ENCODE measurements at places on chromosomes 11 and 22. TPM values are rescaled to one million over a fixed set of nuclear protein-coding genes. Genes with fewer than 3 reads are reported as not detected.

DGAT2 gene
- 1.5 TPM for total RNA-seq

TUB gene
- total RNA-seq: 0.33 TPM

ALDH3B1 gene
- not detected for total RNA-seq

KRTAP5-10 gene
- total RNA-seq: not detected

KDM4E gene
- not detected for total RNA-seq

CRKL gene
- total RNA-seq: 80.8 TPM

- H3K27me3 ChIP-seq: peaks cover 2% of the 10 kb centered on the region
- no peaks in the 10 kb centered on the region for H3K36me3 ChIP-seq
- H3K27ac ChIP-seq: no peak overlapping the region
- no peak for DNase-seq
- H3K4me1 ChIP-seq: no peaks in the 10 kb centered on the region
- H3K4me3 ChIP-seq: no peak overlapping the region
Measured at GRCh38 chr11:70088735-70089250, 10.7 kb downstream of the ANO1 start.

DNA sequence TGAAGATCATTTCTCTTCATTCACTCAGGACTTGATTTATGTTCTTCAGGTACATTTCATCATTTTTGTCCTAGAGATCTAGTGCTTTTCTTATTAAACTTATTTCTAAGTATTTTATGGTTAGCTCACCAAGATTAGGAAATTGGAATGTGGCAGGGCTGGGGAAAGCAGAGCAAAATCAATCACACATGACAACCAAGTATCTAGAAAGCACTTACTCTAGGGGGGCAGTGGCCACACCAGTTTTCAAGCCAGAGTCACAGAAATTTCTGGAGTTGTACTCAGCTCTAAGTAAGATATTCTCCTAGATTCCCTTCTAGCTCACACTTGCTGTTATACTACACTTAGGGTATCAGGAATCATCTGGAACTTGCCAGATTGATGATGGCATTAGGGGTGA is 33.3 kb upstream of the MYEOV start:
- no peak overlapping the region for H3K27ac ChIP-seq
- no peaks in the 10 kb centered on the region for H3K27me3 ChIP-seq
- DNase-seq: no peak

GRCh38 chr11:41861838-41862237 is 402.4 kb upstream of the LRRC4C start:
- no peak for DNase-seq
- H3K27me3 ChIP-seq: no peaks in the 10 kb centered on the region
- no peaks in the 10 kb centered on the region for H3K4me1 ChIP-seq
- H3K36me3 ChIP-seq: no peaks in the 10 kb centered on the region

DNA sequence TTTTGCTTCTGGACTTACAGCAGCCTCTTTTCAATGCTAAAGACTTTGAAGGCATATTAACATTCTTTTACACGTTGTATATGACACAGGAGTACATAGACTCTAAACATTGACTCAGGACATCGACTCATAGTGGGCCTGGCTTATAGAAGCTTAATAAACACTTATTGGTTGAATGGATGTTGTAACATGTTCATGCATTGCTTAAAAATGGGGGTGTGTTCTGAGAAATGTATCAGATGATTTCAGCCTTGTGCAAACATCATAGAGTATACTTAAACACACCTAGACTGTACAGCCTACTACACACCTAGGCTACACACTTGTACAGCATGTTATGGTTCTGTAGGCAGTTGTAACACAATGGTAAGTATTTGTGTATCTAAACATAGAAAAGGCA is 17.9 kb downstream of the TTC17 start:
- no peaks in the 10 kb centered on the region for H3K27me3 ChIP-seq
- no peak overlapping the region for H3K27ac ChIP-seq
- DNase-seq: no peak
- peaks cover 28% of the 10 kb centered on the region for H3K36me3 ChIP-seq
- H3K4me1 ChIP-seq: peaks cover 15% of the 10 kb centered on the region
- no peak overlapping the region for H3K4me3 ChIP-seq

DNA sequence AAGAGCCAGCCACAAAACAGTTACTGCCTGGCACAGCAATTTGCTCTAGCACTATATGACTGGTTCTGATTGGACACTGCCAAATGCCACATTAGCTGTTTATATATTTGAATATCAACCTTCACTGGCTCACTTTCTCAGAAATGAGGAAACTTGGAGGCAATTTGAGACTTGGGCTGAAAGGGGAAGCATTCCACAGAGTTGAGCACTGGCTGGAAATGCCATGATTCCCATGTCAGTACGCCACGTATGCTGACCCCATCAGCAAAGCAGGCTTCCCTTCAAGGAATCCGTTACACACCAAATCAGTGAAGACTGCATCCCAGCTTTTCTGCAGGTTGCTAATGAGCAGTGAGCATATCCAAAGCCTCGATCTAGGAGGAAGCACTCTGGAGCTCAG is 34.7 kb downstream of the GALNT18 start:
- DNase-seq: no peak
- H3K36me3 ChIP-seq: no peaks in the 10 kb centered on the region
- peaks cover 3% of the 10 kb centered on the region for H3K27me3 ChIP-seq
- H3K4me3 ChIP-seq: no peak overlapping the region

GRCh38 chr11:16001899-16002426 is 354.4 kb downstream of the SOX6 start:
- DNase-seq: no peak
- H3K27me3 ChIP-seq: no peaks in the 10 kb centered on the region
- no peak overlapping the region for H3K4me3 ChIP-seq

DNA sequence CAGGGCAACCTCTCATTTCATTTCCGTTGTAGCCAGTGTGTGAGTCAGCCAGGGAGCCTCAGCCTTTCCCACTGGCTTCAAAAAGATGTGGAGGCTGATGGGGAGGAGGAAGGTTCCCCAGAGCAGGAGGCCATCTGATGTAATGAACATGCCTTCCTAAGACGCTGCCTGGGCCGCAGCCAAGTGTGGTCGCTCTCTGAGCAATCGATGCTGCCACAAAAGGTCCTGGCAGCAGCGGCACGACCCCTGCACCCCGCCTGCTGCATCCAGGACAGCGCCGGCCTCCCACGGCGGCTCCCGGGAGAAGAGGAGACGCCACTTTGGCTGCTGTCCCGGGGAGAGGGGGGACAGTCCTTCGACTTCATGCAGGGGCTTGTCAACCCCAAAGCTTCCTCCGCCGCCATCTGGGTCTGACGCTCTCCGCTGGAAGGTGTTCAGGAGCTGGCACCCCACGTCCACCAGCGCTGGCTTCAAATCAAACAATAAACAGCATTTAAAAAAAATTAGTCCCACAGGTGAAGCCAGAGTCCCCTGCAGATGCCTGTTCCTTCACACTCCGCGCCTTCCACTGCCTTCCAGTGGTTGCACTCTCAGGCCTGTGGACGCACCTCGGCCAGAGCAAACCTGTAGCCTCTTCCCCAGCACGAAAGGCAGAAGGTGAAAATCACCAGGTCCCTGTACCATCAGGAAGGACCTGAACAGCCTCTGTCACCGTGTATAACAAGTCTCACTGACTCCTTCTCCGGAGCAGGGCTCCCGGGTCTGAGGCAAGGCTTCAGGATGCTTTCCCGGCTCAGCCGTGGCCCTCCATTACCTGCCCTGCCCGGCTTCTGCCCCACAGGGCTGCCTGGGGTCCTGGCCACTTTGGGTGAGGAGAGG is 930.7 kb downstream of the BRD1 start:
- H3K27ac ChIP-seq: no peak overlapping the region
- no peaks in the 10 kb centered on the region for H3K36me3 ChIP-seq
- DNase-seq: no peak
- H3K4me3 ChIP-seq: no peak overlapping the region
- H3K4me1 ChIP-seq: no peaks in the 10 kb centered on the region
- H3K27me3 ChIP-seq: peaks cover 26% of the 10 kb centered on the region

DNA sequence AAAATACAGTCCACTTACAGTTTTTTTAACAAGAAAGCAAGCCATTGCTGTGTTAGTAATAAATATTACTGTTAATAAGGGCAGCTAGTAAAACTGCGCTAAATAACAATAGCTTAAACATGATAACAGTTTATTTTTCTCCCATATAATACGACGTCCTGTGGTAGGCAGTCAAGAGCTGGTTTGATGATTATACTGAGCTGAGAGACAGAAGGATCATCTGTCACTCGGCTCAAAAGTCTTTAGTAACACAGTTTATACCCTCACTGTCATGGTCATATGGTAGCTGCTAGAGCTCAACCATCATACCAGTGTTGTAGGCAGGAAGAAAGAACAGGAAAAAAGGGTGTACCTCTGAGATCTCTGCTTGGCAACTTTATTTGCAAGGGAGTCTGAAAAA is 29.1 kb upstream of the ANGPTL5 start:
- H3K27ac ChIP-seq: no peak overlapping the region
- H3K4me1 ChIP-seq: no peaks in the 10 kb centered on the region
- no peak overlapping the region for H3K4me3 ChIP-seq
- no peaks in the 10 kb centered on the region for H3K27me3 ChIP-seq
- no peak for DNase-seq

GRCh38 chr22:25942115-25942855 is 200.3 kb downstream of the MYO18B start:
- H3K36me3 ChIP-seq: no peaks in the 10 kb centered on the region
- no peaks in the 10 kb centered on the region for H3K4me1 ChIP-seq
- H3K4me3 ChIP-seq: no peak overlapping the region
- H3K27me3 ChIP-seq: peaks cover 10% of the 10 kb centered on the region
- no peak overlapping the region for H3K27ac ChIP-seq

- no peaks in the 10 kb centered on the region for H3K27me3 ChIP-seq
- no peak overlapping the region for H3K27ac ChIP-seq
- H3K4me1 ChIP-seq: peaks cover 33% of the 10 kb centered on the region
- H3K36me3 ChIP-seq: peaks cover 8% of the 10 kb centered on the region
Measured at GRCh38 chr11:8959546-8960166, 4.6 kb downstream of the TMEM9B start.

GRCh38 chr11:17298302-17298701 is 21.8 kb downstream of the NUCB2 start:
- peak; percentile 83 for DNase-seq
- H3K4me1 ChIP-seq: peaks cover 40% of the 10 kb centered on the region
- no peak overlapping the region for H3K27ac ChIP-seq

GRCh38 chr22:26642465-26643417 is 14.6 kb upstream of the MIAT start:
- peak; percentile 91 for DNase-seq
- peaks cover 6% of the 10 kb centered on the region for H3K27me3 ChIP-seq
- peaks cover 62% of the 10 kb centered on the region for H3K4me1 ChIP-seq
- H3K27ac ChIP-seq: peak overlapping the region; percentile 91
- H3K36me3 ChIP-seq: no peaks in the 10 kb centered on the region
- peak overlapping the region; percentile 61 for H3K4me3 ChIP-seq

- H3K36me3 ChIP-seq: no peaks in the 10 kb centered on the region
- H3K4me3 ChIP-seq: no peak overlapping the region
- no peaks in the 10 kb centered on the region for H3K4me1 ChIP-seq
- DNase-seq: no peak
- peaks cover 32% of the 10 kb centered on the region for H3K27me3 ChIP-seq
Measured at GRCh38 chr11:35517481-35517880, 7.9 kb downstream of the PAMR1 start.

- H3K36me3 ChIP-seq: peaks cover 3% of the 10 kb centered on the region
- peaks cover 52% of the 10 kb centered on the region for H3K4me1 ChIP-seq
- peak overlapping the region; percentile 66 for H3K4me3 ChIP-seq
- DNase-seq: peak; percentile 68
- H3K27ac ChIP-seq: peak overlapping the region; percentile 75
- H3K27me3 ChIP-seq: no peaks in the 10 kb centered on the region
Measured at GRCh38 chr22:49934160-49934890, 15.9 kb downstream of the CRELD2 start.

- H3K27ac ChIP-seq: no peak overlapping the region
- no peak for DNase-seq
- H3K36me3 ChIP-seq: no peaks in the 10 kb centered on the region
- H3K4me1 ChIP-seq: peaks cover 12% of the 10 kb centered on the region
Measured at GRCh38 chr11:16926883-16927626, 87.2 kb downstream of the PLEKHA7 start.

GRCh38 chr11:59562292-59562691 is 51.0 kb downstream of the OR4D9 start:
- H3K4me1 ChIP-seq: peaks cover 29% of the 10 kb centered on the region
- no peak overlapping the region for H3K4me3 ChIP-seq
- no peak for DNase-seq
- H3K27me3 ChIP-seq: peaks cover 2% of the 10 kb centered on the region
- no peak overlapping the region for H3K27ac ChIP-seq
- H3K36me3 ChIP-seq: peaks cover 5% of the 10 kb centered on the region

- peaks cover 15% of the 10 kb centered on the region for H3K4me1 ChIP-seq
- no peaks in the 10 kb centered on the region for H3K36me3 ChIP-seq
- no peak overlapping the region for H3K27ac ChIP-seq
- H3K4me3 ChIP-seq: no peak overlapping the region
- H3K27me3 ChIP-seq: peaks cover 10% of the 10 kb centered on the region
Measured at GRCh38 chr11:70590356-70590991, 192.1 kb downstream of the CTTN start.

- H3K36me3 ChIP-seq: peaks cover 58% of the 10 kb centered on the region
- H3K27me3 ChIP-seq: no peaks in the 10 kb centered on the region
- H3K4me3 ChIP-seq: no peak overlapping the region
- H3K27ac ChIP-seq: no peak overlapping the region
Measured at GRCh38 chr22:46180370-46181137, 30.2 kb downstream of the PPARA start.

- H3K27me3 ChIP-seq: no peaks in the 10 kb centered on the region
- H3K27ac ChIP-seq: no peak overlapping the region
- no peaks in the 10 kb centered on the region for H3K4me1 ChIP-seq
Measured at GRCh38 chr22:20418211-20418788, 19.3 kb downstream of the SCARF2 start.
